ENCODE measurements at places on chromosomes 2 and 18.

- no peak for DNase-seq
Observed at GRCh38 chr2:217383620-217384019, 523.8 kb upstream of the TNP1 start.

DNA sequence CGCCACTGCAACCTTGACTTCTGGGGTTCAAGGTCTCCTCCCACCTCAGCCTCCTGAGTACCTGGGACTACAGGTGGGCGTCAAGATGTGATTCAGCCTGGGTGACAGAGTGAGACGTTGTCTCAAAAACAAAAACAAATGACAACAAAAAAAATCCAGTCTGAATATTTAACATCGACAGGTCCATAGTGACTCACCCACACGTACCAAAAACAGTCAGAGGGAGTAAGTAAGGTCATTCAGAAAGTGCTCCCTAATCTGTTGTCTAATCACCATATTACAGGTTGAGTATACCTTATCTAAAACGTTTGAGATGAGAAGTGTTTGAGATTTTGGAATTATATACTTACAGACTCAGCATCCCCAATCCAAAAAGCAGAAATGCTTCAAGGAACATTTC is 24.4 kb downstream of the SAP130 start:
- DNase-seq = no peak

DNA sequence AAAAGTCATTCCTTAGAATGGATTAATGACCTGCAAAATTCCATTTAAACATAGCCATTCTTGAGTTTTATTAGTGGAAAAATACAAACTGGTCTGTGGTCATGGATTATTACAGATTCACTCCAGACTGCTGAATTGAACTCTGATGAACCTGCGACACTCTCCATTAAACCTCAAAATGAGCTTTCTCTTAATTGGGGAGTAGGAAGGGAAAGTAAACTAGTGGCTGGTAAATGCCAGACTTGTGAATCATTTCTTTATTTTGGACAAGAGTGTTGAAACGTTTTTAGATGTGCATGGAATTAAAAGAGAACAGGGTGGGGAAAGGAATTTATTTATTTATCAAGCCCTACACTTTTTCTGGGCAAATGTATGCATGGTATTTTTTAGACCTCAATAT is 321.2 kb upstream of the FANCL start:
- no peak for DNase-seq

DNA sequence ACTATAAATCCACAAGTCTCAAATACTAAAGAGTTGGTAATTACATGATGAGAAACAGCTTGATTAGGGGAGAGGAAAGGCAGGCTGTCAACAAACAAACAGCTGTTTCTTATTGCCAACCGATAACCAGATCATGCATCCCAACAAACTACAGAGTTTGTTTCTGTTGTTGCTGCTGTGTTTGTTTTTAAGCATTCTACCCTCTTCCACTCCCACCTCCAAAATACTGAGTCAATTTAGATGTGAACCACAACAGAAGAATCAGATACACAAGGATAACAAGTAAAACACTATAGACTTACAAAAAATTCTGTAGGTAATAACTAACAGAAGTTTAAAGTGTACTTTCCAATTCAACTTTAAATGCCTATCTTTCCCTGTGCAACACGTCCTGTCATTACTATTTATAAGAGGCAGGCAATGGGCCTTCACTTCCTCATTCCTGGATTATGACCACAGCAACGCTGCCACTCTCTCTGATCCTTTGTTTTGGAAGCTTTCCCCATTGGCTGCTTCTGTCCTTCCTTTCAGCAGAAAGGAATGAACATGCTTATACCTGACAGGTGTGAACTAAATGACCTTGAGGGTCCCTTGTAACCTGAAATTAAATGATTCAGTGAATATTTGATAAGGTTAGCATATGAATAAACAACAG is 152.0 kb downstream of the SRBD1 start:
- DNase-seq = no peak

GRCh38 chr2:9219027-9219445 is 12.4 kb downstream of the ASAP2 start:
- DNase-seq = no peak

DNA sequence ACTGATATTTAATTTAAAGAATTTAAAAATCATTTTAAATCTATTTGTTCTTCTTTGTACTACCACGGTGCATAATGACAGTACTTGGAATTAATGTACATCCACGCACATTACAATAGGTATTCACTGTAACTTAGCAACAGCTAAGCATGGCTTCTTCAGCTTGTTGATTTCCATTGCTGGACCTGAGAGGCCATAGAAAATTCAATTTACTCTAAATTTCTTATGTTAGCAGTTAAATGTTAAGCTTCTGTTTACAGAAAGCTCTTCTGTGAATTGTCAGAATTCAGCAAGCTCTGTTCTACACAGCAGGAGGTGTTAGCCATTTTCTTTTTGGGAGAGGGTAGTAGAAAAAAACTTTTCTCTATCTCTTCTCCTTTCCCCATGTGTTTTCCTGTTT is 1149.3 kb upstream of the CDH2 start:
- peak; percentile 16 for DNase-seq

- DNase-seq = no peak
Observed at GRCh38 chr2:109135359-109136197, 6.6 kb downstream of the SH3RF3 start.

GRCh38 chr2:227783404-227784138 is 30.1 kb upstream of the CCL20 start:
- no peak for DNase-seq

DNA sequence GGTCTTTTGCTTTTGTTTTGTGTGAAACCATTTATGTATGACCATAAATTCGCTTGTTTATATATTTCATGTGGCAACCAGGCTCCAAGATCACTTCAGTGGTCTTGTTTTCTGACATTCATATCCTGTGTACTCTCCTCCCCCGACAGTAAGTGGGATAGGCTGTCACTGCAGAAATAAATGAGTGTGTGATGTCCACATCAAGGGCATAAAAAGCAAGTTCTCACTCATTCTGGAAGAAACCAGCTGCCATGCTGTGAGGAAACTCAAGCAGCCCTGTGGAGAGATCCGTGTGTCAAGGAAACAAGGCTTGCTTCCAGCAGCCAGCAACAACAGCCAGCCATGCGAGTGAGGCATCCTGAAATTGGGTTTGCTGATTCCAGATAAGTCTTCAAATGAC is 39.2 kb upstream of the GNAL start:
- no peak for DNase-seq

GRCh38 chr2:72581560-72582181 is 244.2 kb downstream of the EXOC6B start:
- no peak for DNase-seq

Measured in NCI-H1436 (cell line).